Mucosa of gallbladder (tissue), 1 donor: ENCODE measurements at places on chromosomes 3 and 15. TPM values are rescaled to one million over a fixed set of nuclear protein-coding genes. Genes with fewer than 3 reads are reported as not detected.
A peak's percentile ranks its signal among the peaks of the same experiment; 100 is the strongest.

GRCh38 chr3:38805765-38806386, 10.1 kb downstream of the SCN10A start:
- peak; percentile 72 for DNase-seq

DNA sequence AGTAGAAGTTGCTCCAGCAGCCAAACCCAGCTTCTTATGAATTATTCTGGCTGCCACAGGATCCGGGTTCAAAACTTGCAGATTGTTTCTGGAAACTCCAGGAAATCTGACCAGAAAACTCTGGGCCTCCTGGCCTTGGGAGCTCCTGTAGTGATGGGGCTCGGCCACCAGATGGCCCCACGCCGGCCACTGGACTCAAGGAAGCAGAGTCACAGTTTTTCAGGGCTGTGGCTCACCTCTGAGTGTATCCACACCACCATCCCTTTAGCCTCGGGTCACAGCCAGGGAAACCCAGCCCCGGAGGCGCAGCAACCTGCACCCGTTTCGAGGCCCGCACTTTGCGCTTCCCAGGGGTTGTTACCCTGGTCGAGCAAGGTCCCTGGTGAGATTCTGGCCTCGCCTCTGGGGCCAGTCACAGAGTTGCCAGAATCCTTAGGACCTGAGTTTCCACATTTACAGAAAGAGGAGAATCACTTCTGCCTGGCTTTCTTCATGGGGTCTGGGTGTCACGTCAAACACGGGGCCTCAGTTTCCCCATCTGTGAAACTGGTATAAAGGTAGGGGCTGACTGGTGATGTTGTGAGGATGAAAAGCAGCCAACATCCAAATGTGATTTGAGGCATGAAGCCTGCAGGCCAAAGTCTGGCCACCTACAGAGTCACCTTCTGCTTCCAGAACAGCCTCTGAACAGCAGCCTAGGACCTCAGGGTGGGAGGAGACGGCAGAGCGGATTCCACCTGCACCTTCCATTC, 53.5 kb upstream of the LCTL start:
- peak; percentile 75 for DNase-seq

DNA sequence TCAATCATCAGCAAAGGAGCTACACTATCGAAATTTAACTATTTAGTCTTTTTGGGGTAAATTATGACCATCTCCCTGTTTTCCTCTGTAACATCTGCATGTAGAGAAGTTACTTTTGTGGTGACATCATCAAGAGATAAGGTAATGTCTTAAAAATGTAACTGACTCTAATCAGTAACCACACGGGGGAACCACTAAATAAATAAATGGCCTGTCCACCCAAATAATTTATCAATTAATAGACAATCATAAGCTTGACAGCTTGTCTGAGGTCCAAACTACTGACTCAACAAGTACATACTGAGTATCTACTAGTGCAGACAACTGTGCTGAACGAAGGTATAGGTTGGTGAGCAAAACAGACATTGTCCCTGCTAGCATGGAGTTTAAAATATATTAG, 219.3 kb downstream of the SLC9A9 start:
- DNase-seq = no peak

GRCh38 chr15:31523655-31524049, 197.0 kb downstream of the KLF13 start:
- peak; percentile 6 for DNase-seq

HHATL gene
- 0.35 TPM for total RNA-seq

AMT gene
- 20.7 TPM for total RNA-seq

GRCh38 chr3:164864454-164864853, 213.8 kb downstream of the SI start:
- DNase-seq = no peak

PLA2G4F gene
- 3.2 TPM for total RNA-seq

DNA sequence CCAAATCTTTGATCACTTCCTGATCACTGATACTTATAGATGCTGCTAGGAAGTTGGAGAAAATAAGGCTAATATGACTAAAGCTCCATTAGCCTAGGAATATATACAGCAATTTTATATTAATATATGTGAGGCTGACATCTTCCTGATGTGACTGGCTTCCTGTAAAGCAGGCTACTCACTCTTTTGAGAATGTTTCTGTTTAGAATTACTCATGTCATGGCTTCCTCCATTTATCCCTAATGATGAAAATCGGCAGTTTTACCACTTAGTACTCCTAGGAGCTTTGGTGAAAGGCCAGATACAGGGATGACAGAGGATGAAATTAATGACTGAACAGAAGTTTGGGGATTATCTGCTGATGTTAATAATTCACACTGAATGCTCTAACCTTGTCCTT, 3.9 kb upstream of the MAP1A start:
- no peak for DNase-seq

DNA sequence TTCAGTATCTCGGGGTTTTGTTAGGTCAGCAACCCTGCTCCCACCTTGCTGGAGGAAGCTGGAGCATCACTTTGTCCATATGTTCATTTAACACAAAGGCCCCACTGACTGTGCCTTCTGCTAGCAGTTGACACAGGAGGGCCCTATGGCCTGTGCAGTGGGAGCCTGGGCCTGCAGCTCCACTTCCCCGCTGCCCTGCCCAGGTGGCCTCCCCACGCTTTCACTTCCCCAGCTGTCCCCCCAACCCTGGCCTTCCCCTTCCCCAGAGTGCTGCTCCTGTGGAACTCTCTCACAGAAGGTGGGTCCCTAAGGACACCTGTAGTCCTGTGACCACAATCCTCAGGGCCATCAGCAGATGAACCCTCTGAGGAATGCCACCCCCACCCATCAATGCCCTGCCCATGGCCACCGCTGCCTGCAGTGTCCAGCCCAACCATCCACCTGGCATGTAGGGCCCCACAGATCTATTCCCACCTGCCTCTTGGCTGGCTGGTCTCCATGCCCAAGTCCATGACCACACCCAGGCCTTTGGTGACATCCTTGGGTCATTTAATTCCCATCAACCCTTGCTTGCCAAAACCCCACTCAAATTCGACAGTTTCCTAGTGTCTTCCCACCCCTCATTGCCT, 13.5 kb downstream of the TBC1D21 start:
- no peak for DNase-seq

- DNase-seq = peak; percentile 34
Observed at GRCh38 chr3:24363242-24363641, 131.4 kb downstream of the THRB start.

ACTC1 gene
- 40.5 TPM for total RNA-seq

DNA sequence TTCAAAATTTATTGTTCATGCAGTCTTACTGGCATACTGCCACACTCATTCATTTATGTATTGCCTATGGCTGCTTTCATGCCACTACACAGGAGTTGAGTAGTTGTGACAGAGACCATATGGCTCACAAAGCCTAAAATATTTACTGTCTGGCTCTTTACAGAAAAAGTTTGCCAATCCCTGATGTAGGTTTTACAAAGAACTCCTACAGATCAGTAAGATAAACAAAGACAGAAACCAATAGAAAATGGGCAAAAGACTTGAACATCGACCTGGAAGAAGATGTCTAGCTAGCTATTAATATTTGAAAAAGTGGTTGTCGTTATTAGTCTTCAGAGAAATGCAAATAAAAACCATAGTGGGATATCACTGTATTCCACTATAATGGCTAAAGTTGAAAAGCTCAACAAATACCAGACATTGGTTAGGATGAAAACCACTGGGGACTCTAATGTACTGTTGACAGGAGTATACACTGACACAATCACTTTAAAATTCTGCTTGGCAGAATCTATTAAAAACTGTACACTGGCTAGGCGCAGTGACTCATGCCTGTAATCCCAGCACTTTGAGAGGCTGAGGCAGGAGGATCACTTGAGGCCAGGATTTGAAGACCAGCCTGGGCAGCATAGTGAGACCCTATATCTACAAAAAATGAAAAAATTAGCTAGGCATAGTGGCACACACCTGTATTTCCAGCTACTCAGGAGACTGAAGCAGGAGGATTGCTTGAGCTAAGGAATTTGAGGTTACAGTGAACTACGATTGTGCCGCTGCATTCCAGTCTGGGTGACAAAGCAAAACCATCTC, 87.7 kb downstream of the NEO1 start:
- no peak for DNase-seq

DNA sequence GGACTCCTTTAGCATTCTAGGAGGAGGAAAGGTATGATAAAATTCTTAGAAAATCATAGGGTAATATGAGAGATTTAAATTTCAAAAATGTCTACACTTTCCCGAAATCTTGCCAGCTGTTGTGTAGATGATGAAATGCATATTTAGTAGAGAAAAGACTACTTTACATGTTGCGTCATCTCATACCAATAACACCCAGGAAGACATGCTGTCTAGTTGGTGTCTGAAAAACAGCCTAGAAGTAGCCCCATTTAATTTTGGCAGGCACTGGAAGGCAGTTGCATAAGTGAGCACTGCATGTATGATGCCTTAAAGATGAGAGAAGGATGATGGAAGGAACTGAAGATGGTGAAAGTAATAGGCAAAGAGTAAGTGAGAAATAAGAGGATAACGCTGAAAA, 310.5 kb upstream of the TPM1 start:
- no peak for DNase-seq

GRCh38 chr3:74273091-74273490, 341.4 kb downstream of the CNTN3 start:
- peak; percentile 55 for DNase-seq

GRCh38 chr3:17349093-17349492, 393.3 kb downstream of the TBC1D5 start:
- no peak for DNase-seq

DNA sequence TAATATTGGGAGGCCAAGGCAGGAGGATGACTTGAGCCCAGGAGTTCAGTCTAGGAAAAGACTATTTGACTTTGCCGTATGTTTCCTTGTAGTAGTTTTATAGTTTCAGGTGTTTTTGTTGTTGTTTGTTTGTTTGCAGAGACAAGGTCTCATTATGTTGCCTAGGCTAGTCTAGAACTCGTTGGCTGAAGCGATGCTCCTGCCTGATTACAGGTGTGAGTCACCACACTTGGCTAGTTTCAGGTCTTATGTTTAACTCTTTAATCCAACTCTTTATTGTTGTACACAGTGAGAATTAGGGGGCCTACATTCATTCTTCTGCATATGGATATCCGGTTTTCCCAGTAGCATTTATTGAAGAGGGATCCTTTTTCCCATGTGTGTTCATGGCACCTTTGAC, 32.0 kb downstream of the FAIM start:
- DNase-seq = no peak
